ENCODE measurements at places on chromosomes 4 and X. TPM values are rescaled to one million over a fixed set of nuclear protein-coding genes. Genes with fewer than 3 reads are reported as not detected.

- no peak for DNase-seq
These were observed 12.2 kb upstream of the CDK16 start for GRCh38 chrX:47206316-47206715.

DNA sequence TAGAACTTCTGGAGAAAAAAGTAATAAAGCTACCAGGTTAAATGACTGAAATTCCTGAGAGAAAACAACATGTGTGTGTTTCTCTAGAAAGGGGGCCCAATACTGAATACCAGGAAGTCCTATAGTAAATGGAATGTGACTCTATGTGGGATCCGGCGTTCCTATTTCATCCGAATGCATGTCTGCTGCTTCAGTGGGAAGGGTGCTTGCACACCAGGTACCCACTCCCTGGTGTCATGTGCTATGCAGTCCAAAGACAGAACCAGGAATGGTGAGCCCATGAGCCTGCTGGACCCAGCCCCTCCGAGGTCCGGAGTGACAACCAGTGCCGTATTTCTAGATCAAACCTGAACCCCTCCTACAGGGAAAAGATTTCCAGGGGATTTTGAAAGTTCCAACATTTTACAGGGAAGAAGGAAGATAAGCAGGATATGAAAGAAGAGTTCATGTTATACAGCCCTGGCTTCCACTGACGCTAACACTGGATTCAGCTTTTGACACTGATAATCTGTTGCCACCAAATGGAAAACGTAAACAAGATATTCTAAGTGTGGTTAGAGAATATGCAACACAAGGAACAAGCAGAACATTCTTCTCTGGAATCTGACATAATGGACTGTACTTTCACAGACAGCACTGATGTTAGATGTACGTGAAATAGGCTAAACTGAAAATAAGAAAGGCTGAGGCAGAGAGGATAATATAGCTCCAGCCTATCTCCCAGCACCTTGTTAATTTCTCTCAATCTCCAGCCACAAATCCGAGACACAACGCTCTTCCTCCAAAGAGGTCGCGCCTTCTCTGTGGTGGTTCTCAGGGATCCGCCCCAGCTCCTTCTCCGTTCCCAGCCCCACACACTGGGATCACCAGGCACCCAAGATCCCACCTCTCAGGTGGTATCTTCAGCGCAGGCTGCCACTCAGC, 725 bp upstream of the CXCL1 start:
- DNase-seq: no peak

Gene SULT1B1
- not detected for polyA plus RNA-seq

- DNase-seq: no peak
These were observed 1638.8 kb upstream of the PCDH7 start for GRCh38 chr4:29081234-29081955.

Gene ESX1
- not detected for polyA plus RNA-seq

GRCh38 chr4:91471280-91471679, 832.5 kb upstream of the GRID2 start:
- DNase-seq: no peak

- no peak for DNase-seq
These were observed 34.1 kb upstream of the HHIP start for GRCh38 chr4:144611850-144612249.

DNA sequence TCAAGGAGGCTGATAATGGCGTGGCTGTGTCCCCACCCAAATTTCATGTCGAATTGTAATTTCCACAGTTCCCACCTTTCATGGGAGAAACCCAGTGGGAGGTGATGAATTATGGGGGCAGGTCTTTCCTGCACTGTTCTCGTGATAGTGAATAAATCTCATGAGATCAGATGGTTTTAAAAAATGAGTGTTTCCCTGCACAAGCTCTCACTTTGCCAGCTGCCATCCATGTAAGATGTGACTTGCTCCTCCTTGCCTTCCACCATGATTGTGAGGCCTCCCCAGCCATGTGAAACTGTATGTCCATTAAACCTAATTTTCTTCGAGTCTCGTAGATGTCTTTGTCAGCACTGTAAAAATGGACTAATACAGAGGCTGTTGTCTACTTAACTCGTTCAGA, 488.3 kb downstream of the SPRY1 start:
- DNase-seq: no peak

Gene ITGB1BP2
- polyA plus RNA-seq: 0.55 TPM

DNA sequence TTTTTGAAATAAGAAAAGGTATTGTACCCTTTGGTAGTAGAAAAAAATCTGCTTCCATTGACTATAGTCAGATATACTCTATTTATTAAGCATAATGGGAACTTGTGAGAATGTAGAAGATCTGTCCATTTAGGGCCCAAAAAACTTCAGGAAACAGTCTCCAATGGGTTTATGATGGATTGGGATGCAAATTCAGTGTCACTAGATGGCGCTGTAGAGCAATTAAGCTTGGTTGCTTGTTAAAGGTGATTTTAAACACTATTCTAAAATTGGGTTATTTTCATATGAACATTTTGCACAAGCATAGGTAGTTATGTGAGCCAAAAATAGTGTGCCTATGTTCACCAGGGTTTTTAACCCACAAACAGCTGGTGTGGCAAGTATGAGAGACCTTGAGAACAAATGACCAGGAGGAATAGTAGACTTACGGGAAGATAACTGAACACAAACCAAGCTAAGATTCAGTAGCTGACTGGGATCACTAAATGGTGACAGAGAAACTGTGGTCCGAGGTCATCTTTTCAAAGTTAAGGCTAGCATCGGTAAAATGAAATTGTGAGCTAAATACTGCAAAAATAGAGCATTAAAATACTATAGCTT, 80.3 kb upstream of the LSM6 start:
- DNase-seq: no peak

DNA sequence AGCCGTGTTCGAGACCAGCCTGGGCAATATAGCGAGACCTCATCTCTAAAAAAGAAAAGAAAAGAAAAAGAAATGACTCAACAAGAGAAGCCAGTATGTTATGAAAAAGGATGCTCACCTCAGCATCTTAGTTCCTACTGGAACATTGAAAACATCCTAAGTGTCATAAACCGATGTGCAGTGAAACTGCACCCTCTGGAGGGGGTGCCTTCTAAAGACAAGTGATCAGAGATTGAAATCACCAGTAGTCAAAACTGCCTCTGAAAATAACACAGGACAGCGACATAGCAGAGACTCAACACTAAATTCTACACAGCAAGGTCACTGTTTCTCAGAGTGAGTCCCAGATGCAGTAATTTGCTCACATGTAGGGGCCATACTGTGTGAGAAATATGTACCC, 28.0 kb upstream of the ATP6AP2 start:
- DNase-seq: no peak

Gene PPBP
- not detected for polyA plus RNA-seq

Gene IGFBP7
- polyA plus RNA-seq: 2.8 TPM

Gene IQCM
- not detected for polyA plus RNA-seq

- DNase-seq: no peak
These were observed 498.9 kb downstream of the INPP4B start for GRCh38 chr4:142347241-142347640.

Gene PDZD4
- not detected for polyA plus RNA-seq

Gene CLNK
- polyA plus RNA-seq: 2.1 TPM

- DNase-seq: no peak
These were observed 1532.4 kb upstream of the TENM3 start for GRCh38 chr4:180710628-180711337.

DNA sequence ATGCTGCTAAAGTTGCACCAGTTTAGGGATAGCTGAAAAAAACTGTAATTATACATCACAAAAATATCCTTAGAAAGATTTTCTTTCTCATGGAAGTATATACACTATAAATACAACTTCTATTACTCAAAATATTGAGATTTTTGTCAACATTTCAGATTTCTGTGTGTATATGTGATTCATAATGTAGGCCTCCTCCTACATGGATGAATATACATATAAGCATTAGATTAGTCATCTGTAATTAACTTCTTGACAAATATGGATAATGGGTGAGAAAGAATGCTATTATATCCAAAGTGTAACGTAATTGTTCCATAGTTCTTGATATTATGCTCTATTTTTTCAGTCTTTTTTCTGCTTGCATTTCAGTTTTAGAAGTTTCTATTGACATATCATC, 124.9 kb downstream of the CBLL2 start:
- DNase-seq: no peak

DNA sequence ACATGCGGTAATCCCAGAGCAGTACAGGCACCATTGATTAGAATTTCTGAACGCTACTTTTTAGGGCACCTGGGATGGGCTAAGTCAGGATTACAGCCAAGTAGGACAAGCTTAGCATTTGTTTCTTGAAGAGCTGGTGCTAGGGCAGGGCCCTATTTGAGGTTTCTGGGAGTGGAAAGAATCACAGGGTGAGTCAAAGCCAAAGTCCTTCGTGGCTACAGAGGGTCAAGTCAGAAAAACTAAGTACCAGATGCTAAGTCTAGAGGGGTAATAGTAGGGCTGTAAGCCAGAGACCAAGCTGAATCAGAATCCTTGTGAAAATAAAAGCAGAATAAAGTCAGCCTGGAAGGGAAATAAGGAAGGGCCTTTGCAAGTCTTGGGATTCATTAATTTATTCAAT, 448.6 kb downstream of the ZIC3 start:
- DNase-seq: no peak

DNA sequence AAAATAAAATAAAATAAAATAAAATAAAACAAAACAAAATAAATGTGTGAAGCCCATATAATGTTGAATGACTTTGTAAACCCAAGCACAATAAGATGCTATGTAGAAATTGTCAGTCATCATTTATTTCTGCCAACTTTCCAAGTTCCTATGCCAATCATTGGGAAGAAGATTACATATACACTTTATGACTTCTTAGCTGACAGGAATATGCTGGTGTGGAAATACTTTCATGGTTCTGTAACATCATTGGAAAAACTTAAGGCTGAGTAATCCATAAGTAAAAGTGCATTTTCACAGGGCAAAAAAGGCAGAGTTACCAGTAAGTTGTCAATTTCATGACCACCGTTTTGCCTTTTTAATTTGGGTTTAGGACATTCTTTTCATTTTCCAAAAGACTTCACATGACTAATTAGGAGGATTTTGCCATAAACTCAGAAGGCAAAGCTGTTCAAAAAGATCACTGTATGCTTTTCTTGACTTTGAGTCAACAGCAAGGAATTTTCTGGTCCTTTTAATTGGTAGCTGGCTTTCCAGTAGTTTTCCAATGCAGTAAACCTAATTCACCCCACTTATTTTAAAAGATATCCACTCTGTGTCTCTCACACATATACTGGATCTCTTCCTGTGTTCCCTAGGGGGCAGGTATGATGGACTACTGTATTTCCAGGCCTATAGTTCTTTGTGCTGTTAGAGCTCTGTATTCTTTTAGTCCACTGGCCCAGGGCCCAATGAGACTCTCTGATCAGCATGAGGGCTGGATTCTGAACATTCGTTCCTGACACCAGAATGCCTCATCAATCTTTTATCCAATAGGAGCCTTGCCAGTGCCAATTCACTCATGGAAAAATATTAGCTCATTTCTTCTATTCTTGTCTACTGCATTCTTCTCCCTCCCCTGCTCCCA, 26.2 kb upstream of the SCRG1 start:
- no peak for DNase-seq

DNA sequence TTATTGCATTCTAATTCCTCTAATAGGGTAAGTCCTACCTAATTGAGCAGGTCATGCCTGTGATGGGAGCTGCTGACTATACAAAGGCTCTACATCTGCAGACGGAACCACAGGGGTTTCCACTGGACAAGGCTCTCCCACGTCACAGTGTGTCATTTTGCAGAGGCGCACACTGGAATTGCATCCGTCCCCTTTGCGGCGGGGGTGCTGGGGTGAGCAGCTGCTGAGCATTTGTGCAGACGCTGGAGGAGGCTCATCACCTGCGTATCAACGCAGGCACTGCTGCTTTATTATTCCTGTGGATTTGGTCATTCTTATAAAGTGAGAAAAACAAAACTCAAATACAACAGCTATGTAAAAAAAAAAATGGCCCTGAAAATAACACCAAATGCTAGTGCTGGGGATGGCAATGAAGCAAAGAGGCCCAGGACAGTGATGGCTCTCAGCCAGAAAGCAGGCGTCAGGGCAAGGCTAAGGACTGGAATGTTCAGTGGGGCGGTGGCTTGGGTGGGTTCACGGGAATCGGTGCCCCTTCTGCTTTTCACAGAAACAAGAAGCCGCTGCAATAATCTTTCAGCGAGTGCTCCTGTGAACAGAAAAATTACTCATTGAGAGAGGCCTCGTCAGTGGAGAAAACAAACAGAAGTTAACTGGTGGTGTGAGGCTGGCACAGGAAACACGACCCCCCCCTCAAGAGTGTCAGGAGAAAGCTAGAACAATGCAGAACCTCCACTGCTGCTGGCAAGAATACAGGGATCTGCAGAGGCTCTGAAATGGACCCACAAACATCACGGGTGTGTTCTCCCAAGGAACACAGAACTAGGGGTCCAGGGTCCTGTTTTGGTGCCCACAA, 67.8 kb downstream of the GATB start:
- DNase-seq: no peak

DNA sequence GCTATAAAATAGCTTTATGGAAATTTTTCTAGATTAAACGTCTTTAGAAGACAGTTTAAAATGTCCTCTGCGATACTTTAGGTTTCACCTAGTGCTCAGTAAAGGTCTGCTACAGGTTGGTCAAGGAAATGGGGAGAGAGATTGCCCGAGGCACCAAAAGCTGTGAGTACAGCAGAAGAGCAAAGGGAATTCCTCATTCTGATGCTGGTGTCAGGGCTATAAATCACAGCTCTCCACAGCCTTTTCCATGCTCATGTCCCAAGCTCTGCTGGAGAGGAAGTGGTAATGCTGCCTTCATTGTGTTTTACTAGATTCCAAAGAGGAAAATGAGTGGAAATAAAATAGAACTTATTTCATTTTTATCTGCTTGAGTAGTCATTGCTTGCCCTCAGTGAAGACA, 2060.4 kb downstream of the ARAP2 start:
- DNase-seq: no peak

DNA sequence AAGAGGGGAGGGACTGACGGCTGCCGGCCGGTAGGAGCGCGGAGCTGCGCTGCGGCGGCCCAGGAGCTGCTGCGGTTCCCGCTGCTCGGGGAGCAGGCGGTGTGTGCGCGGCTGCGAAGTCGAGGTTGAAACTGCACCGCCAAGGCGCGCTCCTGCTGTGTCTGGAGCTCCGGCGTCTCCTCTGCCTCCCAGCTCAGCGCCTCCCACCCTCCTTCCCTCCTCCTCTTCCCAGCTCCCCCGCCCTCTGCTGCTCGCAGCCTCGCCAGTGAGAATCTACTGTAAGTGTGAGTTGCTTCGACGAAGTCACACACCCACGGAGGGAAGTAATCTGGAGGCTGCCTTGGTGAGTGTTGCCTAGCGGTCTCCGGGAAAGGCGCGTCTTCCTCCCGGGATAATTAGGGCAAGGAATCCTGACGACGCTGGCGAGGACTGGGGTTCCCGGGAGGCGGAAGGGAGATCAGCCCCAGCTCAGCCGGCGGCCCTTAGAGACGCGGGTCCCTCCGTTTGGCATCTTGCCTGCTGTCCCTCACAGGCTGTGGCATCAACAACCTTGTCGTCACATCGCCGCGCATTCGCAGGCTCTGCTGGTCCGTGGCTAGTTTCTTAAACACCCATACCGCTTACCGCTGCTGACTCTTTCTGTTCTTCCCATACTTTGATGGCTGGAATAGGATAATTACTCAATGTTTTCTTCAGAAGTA, at the start of gene EPHA5:
Gene EPHA5 (minus strand): TSS at position 159 of the 701 bp plus-strand sequence. CDS start 747 bp downstream, outside the sequence.
- no peak for DNase-seq

Gene SORBS2
- 0.56 TPM for polyA plus RNA-seq

Gene HPRT1
- polyA plus RNA-seq: 170 TPM
